ENCODE measurements at places on chromosomes 12 and 14.

DNA sequence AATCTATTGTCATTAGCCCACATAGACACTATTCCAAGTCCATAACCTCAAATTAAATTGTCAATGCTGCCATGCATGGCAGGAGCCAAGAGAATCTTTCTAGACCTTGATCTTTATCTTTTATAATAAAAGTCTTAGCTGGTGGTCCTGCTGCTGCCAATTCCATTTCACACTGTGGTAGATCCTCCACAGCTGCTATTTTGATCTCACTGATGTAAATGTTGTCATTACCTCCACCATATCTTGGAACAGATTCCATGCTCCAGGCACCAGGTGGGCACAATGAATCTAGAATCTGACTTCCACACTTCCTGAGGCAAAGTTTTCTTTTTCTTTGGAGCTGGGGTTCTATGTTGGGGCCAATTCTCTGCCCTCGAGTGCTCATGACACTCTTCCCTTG is 161.2 kb downstream of the TMTC3 start:
- no peak for DNase-seq

DNA sequence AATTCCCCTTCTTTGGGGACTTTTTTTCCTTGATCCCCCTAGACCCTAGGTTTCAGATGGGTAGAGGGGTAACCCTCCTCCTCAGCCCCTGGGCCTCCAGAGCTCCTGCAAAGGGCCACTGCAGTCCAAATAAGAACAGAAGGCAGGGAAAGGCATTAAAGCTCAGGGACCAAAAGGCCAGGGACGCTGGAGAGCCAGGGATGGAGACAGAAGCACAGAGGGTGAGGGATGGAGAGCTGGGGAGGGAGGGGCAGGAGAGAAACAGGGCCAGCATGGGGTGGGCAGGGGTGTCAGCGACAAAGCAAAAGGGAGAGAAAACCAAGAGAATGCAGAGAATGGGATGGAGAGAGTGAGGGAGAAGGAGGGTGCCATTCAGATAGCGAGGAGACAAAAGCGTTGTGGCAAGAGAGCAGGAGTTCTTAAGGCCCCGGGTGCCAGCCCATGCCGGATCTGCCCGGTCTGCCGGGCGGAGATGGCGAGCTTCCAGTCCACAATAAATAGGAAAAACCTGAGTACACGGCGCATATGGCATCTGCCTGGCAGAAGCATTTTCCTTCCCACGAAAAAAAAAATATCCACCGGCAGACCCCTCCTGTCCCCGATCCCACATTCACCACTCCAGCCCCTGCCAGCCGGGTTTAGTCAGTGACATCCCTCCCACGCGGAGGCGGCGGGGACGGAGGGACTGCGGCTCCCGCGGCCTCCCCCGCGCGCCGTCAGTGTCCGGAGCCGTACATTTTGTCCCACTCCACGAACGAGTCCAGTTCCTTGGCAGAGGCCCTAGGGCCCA is 28.6 kb downstream of the FIGNL2 start:
- peak; percentile 62 for DNase-seq

DNA sequence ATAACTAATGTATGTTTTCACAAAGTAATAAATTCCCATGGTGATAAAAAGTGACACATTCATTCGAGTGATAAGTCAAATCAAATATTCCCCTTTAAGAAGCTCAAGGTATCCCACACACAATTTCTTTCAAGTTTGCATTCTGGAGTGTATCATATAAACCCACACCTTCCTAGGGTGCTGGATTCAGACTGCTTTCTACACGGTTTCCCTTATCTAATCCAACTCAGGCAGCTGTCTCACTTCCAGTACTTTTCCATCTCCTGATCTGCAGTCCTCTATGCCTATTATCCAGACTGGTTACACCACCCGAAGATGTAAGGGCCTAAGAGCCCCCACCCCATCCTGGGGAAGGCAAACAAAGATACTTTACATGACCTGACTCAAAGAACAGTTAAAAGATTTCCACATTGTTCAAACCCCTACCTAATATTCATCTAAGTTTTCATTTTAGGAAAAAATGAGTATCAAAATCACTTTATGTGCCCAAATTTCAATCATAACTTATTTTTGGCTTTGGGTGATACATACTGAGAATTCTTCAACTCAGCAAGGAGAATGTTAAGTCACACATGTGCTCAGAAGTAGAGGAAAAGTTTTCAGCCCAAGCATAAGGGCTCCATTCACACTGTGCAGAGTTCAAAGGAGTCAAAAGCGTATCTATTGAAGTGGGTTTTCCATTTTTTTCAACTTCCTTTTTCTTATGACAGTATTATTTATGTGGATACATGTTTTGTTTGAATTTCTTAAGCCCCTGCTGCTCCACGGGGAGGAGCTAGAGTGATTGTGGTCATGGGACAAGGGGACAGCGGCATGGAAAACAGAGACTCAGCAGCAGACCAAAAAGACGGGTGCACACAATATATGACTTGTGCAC is 41.8 kb downstream of the CORO1C start:
- no peak for DNase-seq

DNA sequence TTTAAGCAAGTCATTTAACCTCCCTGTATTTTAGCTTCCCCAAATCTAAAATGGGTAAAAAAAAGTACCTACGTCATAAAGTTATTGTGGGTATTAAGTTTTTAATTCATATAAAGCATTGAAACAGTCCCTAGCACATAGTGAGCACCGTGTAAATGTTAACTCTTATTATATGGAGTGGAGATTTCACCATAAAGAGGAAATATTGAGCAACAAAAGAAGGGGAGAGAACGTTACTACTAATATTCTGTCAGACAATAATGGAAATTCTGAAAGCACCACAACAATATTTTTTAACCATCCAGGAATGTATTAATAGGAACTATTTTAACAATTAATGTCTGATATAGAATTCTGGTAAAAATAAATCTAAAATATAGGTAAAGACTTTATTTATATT is 7.8 kb upstream of the CD163L1 start:
- DNase-seq: no peak

- DNase-seq: no peak
Observed at GRCh38 chr14:103100281-103101121, 6.0 kb downstream of the EXOC3L4 start.

DNA sequence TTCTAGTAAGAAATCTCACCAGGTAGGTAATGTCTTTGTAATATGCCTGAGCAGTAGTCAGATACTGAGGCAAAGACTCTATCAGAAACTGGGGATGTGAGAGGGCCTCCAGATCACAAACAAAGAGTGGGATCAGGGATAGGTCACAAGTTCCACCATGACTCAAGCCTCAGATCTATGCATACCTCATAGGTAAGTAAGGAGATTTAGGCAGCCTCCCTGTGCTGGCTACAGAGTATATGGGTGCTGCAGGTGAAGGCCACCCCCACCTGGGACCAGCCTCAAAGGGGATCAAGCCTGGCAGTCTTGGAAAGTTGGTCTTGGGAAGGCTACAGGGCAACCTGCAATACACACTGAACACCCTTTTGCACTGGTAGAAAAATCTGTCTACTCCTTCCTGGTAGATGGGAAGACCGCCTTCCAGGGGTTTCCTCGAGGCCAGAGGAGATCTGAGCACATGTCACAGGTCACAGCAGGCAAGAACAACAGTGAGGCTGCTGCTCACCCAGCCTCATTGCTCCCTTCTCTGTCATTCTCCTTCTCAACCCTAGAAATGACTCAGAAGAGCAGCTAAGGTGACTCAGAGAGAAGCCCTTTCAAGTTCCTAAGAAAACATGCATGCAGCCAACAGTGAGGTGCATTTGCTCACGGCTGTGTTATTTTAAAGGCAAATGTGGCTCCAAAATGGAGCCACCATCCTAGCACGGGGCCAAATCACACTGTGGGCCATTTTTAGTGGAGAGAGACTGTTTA is 143.4 kb upstream of the CDKN3 start:
- DNase-seq: no peak

DNA sequence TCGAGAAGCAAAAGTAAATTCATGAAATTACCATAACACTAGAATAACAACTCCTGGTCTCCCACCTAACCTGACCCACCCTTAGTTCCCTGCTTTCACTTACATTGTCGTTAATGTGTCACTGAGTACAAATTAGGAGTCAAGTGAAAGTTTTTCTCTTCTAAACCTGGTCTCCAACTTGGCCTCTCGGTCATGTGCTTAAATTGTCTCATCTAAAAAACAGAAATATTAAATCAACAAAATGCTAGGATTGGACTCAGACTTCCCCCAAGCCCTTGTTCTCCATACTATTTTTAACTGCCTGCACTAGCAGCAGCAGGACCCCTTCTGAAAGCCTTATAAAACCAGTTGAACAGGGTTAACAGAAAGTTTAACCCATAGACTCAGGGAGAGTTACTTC is 1.8 kb upstream of the BTG1 start:
- DNase-seq: no peak

GRCh38 chr12:75478116-75478794 is 2.3 kb upstream of the GLIPR1 start:
- no peak for DNase-seq

DNA sequence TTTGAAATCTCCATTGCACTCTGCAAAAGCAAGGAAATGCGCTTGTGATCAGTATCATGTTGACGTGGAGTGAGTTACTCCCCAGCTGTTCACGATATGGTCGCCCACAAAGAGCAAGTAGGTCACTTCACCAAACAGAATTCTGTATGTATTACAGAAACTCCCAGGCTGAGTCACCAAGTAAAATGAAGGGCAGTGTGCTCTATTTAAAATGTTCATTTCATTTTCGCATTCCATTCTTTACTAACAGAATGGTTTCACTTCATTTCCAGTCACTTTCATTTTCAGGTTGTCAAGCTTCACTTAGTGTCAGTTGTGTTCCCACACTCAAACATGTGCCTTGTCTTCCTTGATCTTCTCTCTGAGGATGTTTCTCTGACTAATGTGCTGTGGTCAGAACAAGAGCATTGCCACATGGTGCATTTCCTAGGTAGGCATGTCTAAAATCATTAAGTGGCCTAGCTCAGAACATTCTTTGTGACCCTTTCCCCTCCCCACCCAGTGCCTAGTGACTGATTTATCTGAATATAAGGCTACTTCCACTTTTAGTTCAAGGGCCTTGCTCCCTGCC is 391.2 kb downstream of the RAD51B start:
- no peak for DNase-seq

- no peak for DNase-seq
Observed at GRCh38 chr12:99259040-99259934, 388.3 kb upstream of the GARIN6 start.

- DNase-seq: no peak
Observed at GRCh38 chr12:87274594-87275245, 754.5 kb downstream of the C12orf50 start.

DNA sequence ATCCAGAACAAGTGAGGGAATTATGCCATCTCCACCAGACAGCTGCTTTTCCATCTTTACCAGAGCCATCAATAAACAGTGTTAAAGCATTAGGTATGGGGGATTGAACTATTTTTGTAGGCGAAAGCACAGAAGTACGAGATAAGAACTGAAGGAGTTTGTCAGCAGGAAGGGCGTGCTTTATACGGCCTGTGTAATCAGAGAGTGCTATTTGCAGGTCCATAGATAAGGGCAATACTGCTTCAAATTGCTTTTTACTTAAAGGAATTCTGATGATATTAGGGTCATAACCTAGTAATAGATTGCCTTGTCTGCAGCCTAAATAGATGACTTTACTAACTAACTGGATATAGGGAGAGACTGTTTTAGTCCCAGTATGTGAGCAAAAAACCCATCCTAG is 20.3 kb upstream of the CLEC4E start:
- DNase-seq: no peak

- DNase-seq: no peak
Observed at GRCh38 chr12:93790472-93791152, 113.4 kb downstream of the CRADD start.
